ENCODE measurements at places on chromosomes 6 and 20.

GRCh38 chr6:111817451-111818120 is 55.7 kb downstream of the FYN start:
- DNase-seq, result no peak

GRCh38 chr6:127483399-127484055 is 24.3 kb upstream of the KIAA0408 start:
- DNase-seq, result no peak

DNA sequence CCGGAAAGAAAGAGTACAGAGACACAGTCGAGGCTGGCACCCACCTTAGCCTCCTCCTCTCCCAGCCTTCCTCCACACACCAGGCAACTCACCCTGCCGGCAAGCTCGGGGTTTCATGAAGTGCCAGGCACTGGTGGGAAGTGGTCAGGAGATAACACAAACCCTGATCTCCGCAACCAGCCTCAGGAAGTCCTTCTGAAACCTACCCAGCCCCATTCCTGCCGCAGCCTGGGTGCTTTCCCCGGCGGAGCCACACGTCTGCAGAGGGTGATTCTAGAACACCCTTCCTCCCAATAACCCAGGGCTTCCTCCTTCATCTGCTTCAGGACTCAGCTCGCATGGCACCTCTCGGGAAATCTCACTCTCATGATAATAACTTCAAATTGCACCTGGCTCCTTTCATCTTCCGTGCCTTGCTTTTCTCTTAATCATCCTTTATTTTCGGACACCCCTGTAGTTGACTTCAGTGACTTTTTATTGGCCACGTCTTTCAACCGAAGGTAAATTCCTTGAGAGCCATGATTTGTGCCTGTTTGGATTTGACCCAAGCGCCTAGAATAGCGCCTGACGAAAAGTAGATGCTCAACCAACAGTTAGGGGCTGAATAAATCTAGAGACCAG is 8.7 kb upstream of the HLA-E start:
- no peak for DNase-seq

DNA sequence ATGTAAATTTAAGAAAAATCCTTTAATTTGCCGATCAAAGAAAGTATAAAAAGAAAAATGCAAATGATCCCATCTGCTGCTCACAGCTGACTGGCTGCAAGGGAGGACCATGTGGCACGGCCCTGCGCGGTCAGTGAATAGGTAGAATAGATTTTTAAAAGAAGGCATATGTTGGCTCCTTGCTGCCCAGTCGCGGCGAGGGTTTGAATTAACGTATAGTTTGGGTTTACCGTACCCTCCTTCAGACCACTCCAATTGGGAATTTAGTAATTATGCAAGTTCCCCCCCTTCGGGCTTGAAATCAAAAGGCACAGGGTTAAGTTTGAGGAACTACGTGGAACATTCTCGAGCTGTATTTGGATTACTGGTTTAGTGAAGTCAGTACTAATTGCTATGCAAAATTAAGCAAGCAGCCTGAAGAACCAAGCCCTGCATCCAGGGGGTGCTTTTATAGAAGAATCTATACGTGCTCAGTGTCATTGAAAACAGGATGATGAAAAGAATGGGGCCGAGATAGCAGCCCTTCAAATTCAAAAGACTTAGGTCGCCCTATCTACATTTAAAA is 1.1 kb upstream of the BEND3 start:
- DNase-seq, result no peak

GRCh38 chr6:40188931-40189330 is 254.7 kb upstream of the MOCS1 start:
- no peak for DNase-seq

- DNase-seq, result no peak
Measured at GRCh38 chr6:37532122-37532521, 32.4 kb upstream of the CCDC167 start.

DNA sequence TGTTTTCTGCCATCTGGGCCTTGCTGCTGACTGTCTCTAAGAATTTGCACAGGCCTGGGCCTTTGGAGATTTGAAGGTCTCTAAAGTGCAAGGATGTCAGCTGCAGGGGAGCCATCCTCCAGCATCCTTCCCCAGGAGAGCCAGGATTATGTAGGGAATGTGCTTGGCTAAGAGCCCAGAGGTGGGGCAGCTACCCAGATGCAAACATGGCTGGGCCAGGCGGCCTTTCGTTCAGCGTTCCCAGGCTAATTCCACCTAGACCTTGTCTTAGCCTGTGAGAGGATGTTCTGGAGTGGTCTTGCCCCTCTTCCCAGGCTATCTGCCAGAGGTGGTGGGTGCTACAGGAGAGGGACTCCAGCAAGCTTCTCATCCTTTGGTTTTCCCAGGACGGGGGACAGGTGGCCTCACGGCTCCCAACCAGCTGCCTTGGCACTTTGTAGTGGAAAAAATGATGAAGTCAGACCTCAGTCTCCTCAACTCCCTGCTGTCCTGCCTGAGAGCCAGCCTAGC is 7.7 kb upstream of the PTGIS start:
- DNase-seq, result no peak

DNA sequence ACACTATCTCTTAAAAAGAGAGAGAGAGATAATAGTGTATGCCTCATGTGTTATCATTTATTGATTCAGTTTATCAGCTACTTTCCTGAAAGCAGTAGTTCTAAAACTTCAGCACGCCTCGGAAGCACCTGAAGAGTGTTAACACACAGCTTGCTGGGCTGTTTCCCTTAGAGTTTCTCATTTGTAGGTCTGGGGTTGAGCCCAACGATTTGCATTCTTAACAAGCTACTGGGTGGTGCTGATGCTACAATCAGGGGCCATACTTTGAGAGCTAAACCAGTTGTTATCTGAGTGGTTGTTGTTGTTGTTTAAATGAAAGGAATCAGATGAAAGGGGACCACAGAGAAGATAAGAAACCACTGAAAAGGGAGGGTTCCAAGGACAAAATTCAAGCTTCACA is 32.6 kb downstream of the SIM1 start:
- no peak for DNase-seq

GRCh38 chr6:139518556-139519091 is 144.2 kb upstream of the CITED2 start:
- no peak for DNase-seq
